Neural progenitor cell (in vitro differentiated cells): ENCODE measurements at places on chromosomes 12 and 14. TPM values are rescaled to one million over a fixed set of nuclear protein-coding genes. Genes with fewer than 3 reads are reported as not detected.

- DNase-seq = peak; percentile 32
Observed at GRCh38 chr14:66143387-66144112, 342.6 kb upstream of the CCDC196 start.

DNA sequence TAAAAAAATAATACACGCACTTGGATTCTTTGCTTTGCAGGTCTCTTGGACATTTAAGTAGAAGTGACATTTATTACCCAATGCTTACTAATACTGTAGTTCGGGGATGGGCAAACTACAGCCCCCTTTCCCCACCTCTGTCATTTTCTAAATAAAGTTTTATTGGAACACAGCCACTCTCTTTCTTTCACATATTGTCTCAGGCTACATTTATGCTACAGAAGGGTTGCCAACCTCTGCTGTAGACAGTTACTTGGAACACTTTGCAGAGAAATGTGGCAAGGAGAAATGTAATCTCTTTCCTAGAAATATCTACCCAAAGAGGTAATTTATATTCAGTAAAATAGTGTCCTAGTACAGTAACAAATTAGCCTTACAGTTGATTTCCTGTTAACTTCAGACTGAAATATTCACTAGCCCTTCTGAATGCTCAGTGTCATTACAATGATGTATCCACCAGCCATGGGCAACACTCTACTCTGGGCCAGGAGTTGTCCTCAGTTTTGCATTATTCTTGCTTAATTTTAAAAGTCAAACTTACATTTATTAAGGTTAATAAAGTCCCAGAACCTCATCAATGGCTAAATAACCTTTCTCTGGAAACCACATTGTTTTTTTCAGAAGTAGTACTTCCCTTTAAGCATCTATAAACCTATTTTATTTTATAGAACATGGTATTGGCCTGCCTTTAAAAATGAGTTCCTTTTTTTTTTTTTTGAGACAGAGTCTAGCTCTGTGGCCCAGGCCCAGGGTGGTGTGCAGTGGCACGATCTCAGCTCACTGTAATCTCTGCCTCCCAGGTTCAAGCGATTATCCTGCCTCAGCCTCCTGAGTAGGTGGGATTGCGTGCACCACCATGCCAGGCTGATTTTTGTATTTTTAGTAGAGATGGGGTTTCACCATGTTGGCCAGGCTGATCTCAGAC, 269.6 kb upstream of the AMIGO2 start:
- DNase-seq = no peak

Gene KRT85
- not detected in 2 replicates for total RNA-seq

GRCh38 chr12:120677765-120678473, 9.0 kb upstream of the MLEC start:
- DNase-seq = no peak

DNA sequence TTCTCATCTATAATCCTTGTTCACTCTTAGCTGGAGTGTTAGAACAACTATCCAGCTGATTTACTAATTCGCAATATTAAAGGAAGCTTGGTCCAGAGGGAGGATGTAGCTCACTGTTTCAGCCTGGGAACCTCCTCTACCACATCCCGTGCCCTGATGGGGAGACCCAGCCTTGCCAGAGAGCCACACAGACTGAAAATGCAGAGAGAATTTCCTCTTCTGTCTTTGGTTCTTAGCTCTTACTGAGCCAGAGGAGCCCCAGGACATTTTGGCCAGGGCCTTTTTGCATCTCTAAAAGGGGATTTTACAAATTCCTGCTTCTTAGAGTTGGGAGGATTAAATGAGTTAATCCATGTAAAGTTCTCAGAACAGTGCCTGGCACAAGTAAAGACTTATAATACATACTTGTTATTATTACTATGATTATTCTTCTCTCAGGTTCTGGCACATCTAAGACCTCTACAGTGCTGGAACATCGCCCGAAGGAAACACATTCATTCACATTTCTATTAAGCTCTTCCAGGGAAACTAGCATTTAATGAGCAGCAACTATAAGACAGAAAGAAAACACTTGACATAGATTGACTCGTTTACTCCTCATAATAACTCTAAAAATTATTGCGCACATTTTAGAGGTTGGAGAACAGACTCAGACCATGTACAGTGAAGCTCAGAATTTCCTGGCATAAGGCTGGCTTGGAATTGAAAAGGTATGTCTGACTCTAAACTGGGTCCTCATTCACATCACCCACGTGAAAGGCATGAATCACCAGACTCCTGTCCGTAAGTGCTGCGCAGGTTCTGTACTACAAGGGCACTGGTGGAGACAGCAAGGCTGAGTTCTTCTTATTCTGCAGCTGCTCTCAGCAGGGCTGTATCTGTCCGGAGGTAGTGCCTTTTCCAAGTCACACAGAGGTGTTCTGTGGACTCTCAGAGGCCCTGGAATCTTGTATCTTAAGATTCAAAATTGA, 27.8 kb upstream of the AEBP2 start:
- peak; percentile 24 for DNase-seq

Gene MMP19
- 0.13 and 0.28 TPM in 2 replicates for total RNA-seq
